SJCRH30 (cell line): ENCODE measurements at places on chromosomes 12 and 14. TPM values are rescaled to one million over a fixed set of nuclear protein-coding genes. Genes with fewer than 3 reads are reported as not detected.
A peak's percentile ranks its signal among the peaks of the same experiment; 100 is the strongest.

The SERPINA5 gene
- total RNA-seq, result 0.14 and 0.48 TPM in 2 replicates

The SYT1 gene
- total RNA-seq, result 4.9 and 6.8 TPM in 2 replicates

DNA sequence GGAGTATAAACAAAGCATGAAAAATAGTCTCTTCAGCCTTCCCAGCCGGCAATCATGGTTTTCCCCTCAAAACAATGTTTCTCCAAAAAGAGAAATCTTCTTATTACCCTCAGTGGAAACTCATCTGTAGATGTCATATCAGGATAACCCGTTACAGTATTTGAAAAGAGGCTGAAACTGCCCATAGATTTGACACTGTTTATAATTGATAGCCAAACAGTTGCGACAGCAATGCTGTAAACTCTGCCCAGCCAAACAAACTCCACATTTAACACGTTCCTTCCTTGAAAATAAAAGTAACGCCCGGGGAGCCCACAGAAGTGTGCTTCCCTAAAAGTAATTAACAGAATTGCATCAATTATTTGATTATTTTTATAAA, 201.3 kb upstream of the FOXN3 start:
- peak overlapping the region; percentile 71 for H3K4me3 ChIP-seq
- peaks cover 12% of the 10 kb centered on the region for H3K4me1 ChIP-seq
- no peak for DNase-seq
- peak overlapping the region; percentile 66 for H3K27ac ChIP-seq

- no peak overlapping the region for H3K4me3 ChIP-seq
- H3K27me3 ChIP-seq, result no peaks in the 10 kb centered on the region
- DNase-seq, result peak; percentile 21
- 0 out of 2 replicates have a peak overlapping the region, but pooled peaks have one; percentile 22 for H3K27ac ChIP-seq
Measured at GRCh38 chr12:13024531-13024916, 19.7 kb upstream of the FAM234B start.

The NPFF gene
- total RNA-seq, result 0.43 TPM in 1 of 2 replicates, not detected in the other

DNA sequence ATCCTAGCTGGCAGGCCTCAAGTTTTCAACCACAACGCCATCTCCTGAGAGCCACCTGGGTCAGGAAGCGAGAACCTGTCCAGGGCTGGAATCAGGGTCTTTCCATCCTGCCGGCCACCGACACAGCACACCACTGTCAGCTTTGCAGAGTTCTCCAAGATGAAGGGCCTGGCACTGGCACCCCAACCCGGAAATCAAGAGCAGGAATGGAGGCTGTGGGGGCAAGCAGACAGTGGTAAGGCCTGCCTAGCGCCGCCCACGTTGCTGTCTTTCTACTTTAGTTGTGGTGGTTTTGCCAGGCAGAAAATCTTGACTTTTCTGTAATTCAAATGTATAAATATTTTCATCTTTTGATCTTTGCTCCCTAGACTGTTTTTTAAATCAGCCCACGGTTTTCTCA, 90.7 kb downstream of the ITPK1 start:
- no peaks in the 10 kb centered on the region for H3K27me3 ChIP-seq
- H3K36me3 ChIP-seq, result peaks cover 4% of the 10 kb centered on the region; the same call in 1 of the 2 replicates
- no peak for DNase-seq
- H3K4me1 ChIP-seq, result peaks cover 12% of the 10 kb centered on the region
- no peak overlapping the region for H3K27ac ChIP-seq

DNA sequence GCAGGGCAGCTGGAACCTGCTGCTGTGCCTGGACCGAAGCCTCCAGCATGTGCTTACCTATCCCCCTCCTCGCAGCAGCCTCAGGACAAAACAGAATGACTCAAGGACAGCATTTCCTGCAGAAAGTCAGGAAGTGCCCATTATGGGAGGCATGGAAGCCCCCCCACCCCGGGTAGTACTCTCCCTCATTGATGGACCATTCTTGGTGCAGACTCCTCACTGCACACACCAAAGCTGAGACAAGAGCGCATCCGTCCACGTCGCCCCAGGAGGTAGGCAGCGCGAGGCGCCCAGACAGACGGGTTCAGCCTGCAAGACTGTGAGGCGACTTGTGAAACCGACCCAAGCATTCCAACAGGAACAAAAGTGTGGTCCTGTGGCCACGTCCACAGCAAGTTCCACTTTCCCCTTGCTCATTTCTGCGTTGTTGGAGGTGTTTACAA, 243.9 kb upstream of the ATXN7L3B start:
- no peak overlapping the region for H3K4me3 ChIP-seq
- no peaks in the 10 kb centered on the region for H3K36me3 ChIP-seq
- H3K4me1 ChIP-seq, result no peaks in the 10 kb centered on the region
- DNase-seq, result no peak
- no peak overlapping the region for H3K27ac ChIP-seq
- no peaks in the 10 kb centered on the region for H3K27me3 ChIP-seq

DNA sequence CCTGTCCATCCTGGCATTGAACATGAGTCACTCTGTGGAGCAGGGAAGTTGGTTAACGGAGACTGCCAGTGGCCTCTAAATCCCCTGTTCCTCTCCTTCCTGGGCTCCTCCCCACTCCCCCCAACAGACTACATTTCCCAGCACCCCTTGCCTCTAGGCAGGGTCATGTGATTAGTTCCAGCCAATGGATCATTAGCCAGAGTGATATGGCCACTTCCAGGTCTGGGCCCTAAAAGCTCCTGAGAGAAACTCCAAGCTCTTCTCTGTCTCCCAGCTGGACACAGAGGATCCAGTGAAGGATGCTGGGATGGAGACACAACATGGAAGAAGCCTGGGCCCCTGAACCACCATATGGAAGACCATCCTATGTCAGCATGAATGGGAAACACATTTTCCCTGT, 54.4 kb upstream of the RFLNA start:
- H3K27ac ChIP-seq, result no peak overlapping the region
- DNase-seq, result peak; percentile 75
- no peaks in the 10 kb centered on the region for H3K36me3 ChIP-seq
- no peak overlapping the region for H3K4me3 ChIP-seq
- H3K27me3 ChIP-seq, result no peaks in the 10 kb centered on the region
- peaks cover 25% of the 10 kb centered on the region for H3K4me1 ChIP-seq

GRCh38 chr12:13443498-13443897, 247.0 kb downstream of the EMP1 start:
- H3K27ac ChIP-seq, result no peak overlapping the region
- DNase-seq, result no peak
- H3K36me3 ChIP-seq, result no peaks in the 10 kb centered on the region
- H3K4me1 ChIP-seq, result no peaks in the 10 kb centered on the region
- no peaks in the 10 kb centered on the region for H3K27me3 ChIP-seq
- H3K4me3 ChIP-seq, result no peak overlapping the region

- peaks cover 59% of the 10 kb centered on the region for H3K36me3 ChIP-seq
- no peaks in the 10 kb centered on the region for H3K27me3 ChIP-seq
- DNase-seq, result no peak
- no peak overlapping the region for H3K4me3 ChIP-seq
- no peak overlapping the region for H3K27ac ChIP-seq
- no peaks in the 10 kb centered on the region for H3K4me1 ChIP-seq
Measured at GRCh38 chr14:33925235-33925634, 25.6 kb downstream of the EGLN3 start.

The PROX2 gene
- not detected in 2 replicates for total RNA-seq

- no peaks in the 10 kb centered on the region for H3K36me3 ChIP-seq
- no peak overlapping the region for H3K27ac ChIP-seq
- peaks cover 29% of the 10 kb centered on the region for H3K4me1 ChIP-seq
- H3K27me3 ChIP-seq, result no peaks in the 10 kb centered on the region
Measured at GRCh38 chr12:92469837-92470236, 233.0 kb upstream of the PLEKHG7 start.

DNA sequence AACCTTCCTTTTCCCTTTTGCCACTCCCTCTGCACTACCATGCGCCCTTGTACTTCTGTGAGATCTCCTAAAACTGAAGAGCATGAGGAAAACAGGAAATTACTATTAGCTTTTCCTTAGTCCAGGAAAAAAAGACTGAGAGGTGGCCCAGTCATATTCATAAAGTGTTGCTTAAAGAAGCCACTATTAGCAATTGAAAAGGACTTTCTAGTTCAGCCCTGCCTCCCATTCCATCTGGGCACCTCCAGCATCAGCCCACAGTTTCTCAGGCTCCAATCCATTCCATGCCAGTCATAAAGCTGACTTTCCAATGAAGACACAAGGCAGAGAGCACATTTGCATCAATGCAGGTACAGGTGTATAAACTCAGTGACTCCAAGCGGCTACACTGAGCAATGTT, 19.9 kb upstream of the AMIGO2 start:
- no peaks in the 10 kb centered on the region for H3K36me3 ChIP-seq
- no peaks in the 10 kb centered on the region for H3K4me1 ChIP-seq
- no peak for DNase-seq
- no peak overlapping the region for H3K27ac ChIP-seq
- H3K4me3 ChIP-seq, result no peak overlapping the region

DNA sequence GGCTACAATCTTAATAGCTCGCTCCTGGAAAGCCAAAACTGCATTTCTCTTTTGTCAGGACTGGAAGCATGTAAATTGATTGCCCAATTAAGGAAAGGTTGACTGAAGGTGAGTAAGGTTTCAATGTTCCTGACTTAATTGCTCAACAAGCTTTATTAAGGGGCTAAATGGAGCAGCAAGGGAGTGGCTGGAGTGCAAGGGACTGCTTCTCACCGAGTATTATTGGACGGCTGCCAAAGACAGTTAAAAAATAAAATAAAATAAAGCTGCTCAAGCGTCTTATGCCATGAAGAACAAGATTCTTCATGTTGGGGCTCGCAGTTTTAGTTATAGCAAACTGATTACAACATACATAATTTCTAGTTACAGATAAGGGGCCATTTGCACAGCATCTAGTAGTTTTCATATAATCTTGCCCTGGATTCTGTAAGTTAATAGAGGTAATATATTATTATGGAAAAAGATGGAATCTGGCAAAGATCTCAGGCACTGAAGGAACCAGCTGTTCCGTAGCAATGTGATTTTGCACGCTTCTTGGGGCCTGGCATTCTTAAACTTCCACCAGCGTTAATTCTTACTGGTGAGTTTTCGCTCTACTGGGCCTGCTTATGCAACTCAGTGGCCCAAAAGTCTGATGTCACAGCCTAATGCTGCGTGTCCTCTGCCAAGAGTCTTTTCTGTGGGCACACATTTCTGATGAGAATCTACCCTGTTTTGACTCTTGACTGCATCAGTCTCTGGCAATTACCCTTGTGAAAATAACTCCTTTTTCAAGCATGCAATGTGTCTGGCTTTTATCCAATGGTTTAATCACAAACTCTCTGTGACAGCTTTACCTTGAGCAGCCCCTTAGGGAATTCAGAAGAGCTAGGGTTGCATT, 108.5 kb downstream of the SLC38A1 start:
- peak overlapping the region; percentile 31 for H3K4me3 ChIP-seq
- peak overlapping the region; percentile 100 for H3K27ac ChIP-seq
- no peaks in the 10 kb centered on the region for H3K27me3 ChIP-seq
- H3K36me3 ChIP-seq, result no peaks in the 10 kb centered on the region
- DNase-seq, result peak; percentile 97
- H3K4me1 ChIP-seq, result peaks cover 64% of the 10 kb centered on the region

GRCh38 chr14:74893614-74894091, 11.9 kb downstream of the DLST start:
- no peaks in the 10 kb centered on the region for H3K4me1 ChIP-seq
- no peaks in the 10 kb centered on the region for H3K27me3 ChIP-seq
- no peak overlapping the region for H3K4me3 ChIP-seq
- peaks cover 87% of the 10 kb centered on the region for H3K36me3 ChIP-seq
- H3K27ac ChIP-seq, result no peak overlapping the region

The PRKD1 gene
- 11.0 and 11.6 TPM in 2 replicates for total RNA-seq

DNA sequence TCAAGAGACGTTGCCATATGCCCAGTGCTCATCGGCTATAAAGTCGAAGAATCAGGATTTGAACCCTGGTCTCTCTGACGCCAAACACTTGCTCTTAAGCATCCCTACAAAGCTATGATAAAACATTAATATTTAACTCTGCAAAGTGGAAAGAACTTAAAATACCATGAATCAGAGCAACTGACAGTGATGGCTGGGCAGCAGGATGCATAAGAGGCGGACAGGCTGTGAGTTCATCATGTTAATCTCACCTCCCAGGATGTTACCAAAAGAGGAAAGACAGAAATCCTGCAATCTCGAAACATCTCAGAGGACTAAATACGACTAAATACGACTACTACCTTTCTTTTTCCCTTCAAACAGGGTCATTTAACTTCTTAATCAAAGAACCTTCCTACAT, 5.8 kb downstream of the DICER1 start:
- no peak for DNase-seq
- H3K27me3 ChIP-seq, result no peaks in the 10 kb centered on the region
- peaks cover 6% of the 10 kb centered on the region; the same call in 1 of the 2 replicates for H3K36me3 ChIP-seq
- H3K27ac ChIP-seq, result no peak overlapping the region
